Pons (tissue), 1 donor: ENCODE measurements at places on chromosomes 12 and 14.

GRCh38 chr12:3117591-3118015 is 40.4 kb downstream of the TSPAN9 start:
- DNase-seq, result no peak

GRCh38 chr12:119406308-119406707 is 71.8 kb downstream of the CCDC60 start:
- DNase-seq, result no peak

- DNase-seq, result no peak
These were observed 2.3 kb downstream of the LAG3 start for GRCh38 chr12:6774499-6775062.

DNA sequence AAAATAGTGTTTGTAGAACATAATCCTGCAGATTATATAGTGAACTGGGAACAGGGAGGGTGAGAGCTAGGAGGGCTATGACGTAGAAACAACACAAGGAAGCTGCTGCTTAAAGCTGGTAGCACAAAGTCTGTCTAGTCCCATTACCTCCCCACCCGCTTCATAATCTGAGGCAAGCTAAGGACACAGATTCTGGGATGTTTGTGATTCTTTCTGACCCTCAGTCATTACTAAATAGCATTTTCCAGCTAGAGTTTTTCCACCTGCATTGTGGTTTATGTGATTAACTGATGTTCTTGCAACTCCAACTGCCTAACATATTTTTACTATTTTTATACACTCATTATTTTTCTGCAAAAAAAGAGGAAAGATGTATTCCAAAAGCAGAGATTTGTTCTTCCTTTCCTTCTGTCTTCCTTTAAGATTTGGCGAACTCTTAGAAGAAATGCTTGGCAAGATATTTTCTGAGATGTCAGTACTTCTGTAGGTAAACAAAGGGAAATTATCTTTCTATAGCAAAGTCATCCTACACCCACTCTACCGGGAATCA is 293.2 kb upstream of the FAR2 start:
- DNase-seq, result no peak

- DNase-seq, result peak; percentile 82
These were observed 80.7 kb downstream of the KDM2B start for GRCh38 chr12:121499929-121500793.

- DNase-seq, result no peak
These were observed 311.6 kb upstream of the DIO2 start for GRCh38 chr14:80522936-80523335.

DNA sequence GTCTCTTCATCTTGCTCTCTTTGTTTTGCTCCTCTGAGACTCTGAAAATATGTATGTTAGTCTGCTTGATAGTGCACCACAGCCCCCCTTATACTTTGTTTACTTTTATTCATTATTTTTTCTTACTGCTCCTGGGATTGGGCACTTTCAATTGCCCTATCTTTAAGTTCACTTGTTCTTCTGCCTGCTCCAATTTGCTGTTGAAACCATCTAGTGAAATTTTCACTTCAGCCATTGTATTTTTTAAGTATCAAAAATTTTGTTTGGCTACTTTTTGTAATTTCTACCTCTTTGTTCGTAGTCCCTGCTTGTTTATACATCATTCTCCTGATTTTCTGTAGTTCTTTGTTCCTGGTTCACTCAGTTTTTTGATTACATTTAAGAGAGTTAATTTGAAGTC is 223.3 kb downstream of the SLC38A4 start:
- DNase-seq, result no peak

GRCh38 chr12:50050119-50050385 is 7.3 kb upstream of the ASIC1 start:
- no peak for DNase-seq

GRCh38 chr12:67797185-67797741 is 148.7 kb downstream of the DYRK2 start:
- no peak for DNase-seq

DNA sequence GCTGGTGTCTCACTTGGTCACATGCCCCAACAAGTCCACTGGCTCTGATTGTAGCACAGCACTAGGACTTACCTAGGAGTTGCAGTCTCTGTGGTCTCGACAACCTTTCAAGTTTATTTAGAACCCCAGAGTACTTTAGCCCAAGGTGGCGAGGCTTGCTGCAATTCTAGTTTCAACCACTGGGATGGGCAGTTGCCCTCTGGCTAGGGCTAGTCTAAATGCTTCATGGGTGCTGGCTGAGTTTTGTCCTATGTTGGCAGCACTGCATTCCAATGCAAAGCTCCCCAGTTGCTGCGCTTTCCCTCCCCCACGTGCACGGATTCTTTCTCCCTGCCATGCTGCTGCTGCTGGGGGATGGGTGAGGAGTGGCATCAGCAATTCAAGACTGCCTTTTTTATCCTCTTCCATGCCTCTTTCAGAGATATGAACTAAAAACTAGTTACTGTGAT is 207.9 kb downstream of the SYNE2 start:
- DNase-seq, result no peak

DNA sequence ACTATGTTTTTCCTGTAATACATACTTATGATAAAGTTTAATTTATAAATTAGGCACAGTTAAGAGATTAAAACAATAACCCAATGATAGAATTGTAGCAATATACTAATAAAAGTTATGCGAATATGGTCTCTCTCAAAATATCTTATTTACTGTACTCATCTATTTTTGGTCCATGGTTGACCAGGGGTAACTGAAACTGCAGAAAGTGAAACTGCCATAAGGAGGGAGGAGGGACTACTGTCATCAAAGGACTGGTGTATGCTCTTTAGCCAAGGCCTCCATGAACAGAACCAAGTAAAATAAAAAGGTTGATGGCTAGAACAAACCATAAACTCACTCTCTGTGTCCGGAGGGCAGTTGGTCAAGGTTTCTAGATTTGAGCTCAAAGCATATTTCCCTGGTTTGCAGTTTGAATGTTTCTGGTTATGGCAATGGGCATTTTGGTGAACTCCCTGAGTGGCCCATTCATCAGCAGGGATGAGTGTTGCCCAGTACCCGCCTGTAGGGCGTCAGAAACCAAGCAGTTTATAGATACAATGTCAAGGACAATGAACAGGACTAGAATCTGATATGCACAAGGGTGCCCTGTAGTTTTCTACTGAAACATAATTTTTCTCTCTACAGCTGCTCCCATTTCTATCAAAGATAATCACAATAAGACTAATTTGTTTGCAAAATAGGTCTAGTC is 19.8 kb downstream of the LEMD3 start:
- no peak for DNase-seq

DNA sequence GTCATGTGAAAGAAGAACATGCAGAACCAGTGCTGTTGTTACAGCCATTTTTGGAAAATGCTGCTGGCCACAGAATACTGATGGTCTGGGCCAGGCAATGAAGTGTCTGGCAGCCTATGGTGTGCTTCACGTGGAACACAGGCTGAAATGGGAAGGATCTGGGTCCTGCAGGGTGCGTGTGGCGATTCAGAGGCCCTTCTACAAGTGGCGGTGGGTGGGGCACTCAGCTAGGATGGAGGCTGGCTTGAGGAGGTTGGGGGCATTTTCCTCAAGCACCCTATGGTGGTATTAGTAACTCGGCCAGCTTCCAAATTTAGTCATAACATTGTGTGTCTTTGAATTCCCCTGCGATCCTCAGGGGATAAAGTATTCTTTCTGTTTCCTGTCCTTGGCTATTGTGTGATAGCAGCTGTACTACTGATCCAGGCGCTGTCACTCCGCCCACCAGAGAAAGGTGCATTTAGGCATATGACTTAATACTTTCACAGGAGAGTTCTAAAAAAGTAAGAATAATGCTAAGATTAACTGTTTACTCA is 9.2 kb upstream of the RAD52 start:
- DNase-seq, result no peak

- DNase-seq, result no peak
These were observed 15.7 kb downstream of the FAR2 start for GRCh38 chr12:29164477-29165393.

GRCh38 chr12:109673379-109673778 is 40.2 kb upstream of the FAM222A start:
- DNase-seq, result no peak

- DNase-seq, result no peak
These were observed 1116.5 kb upstream of the TMEM132C start for GRCh38 chr12:127150479-127150878.

GRCh38 chr14:96532632-96533031 is 30.4 kb downstream of the PAPOLA start:
- no peak for DNase-seq

DNA sequence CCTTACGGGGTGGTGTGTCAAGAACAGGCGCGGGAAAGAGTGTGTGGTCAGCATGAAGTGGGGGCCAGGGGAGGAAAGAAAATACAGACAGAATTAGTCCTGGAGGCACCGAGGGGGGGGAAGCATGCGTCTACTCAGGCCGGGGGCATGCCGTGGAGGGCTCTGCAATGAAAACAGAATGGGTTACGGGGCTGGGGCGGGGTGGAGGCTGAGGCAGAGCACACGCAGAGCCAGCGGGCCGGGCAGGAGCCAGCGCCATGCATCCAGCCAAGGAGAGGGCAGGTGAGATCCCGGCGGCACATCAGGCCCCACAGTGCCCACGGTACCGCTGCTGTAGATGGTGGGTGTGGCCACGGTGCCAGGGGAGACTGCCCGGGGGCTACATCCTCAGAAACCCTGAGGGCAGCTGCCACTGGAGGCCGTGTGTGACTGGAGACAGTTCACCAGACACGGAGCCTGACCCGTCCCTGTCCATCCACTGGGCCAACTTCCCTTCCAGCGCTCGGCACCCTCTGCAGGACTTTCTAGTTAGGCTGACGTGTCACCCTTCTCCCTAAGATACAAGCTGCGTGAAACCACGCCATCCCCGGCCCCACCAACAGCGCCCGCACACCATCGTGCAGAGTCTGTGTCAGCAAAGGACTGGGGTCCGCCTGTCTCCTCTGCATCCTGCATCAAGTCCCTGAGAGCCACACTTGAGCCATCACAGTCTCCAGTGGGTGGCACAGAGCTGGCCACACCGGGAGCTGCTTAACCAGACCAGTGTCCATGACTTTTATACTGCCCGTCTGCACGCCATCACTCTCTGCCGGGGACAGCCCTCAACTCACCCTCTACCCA is 87.4 kb downstream of the PIWIL1 start:
- DNase-seq, result no peak

GRCh38 chr12:57844709-57845477 is 1.6 kb downstream of the CTDSP2 start:
- DNase-seq, result peak; percentile 60

GRCh38 chr14:100263141-100263540 is 24.2 kb downstream of the YY1 start:
- no peak for DNase-seq

DNA sequence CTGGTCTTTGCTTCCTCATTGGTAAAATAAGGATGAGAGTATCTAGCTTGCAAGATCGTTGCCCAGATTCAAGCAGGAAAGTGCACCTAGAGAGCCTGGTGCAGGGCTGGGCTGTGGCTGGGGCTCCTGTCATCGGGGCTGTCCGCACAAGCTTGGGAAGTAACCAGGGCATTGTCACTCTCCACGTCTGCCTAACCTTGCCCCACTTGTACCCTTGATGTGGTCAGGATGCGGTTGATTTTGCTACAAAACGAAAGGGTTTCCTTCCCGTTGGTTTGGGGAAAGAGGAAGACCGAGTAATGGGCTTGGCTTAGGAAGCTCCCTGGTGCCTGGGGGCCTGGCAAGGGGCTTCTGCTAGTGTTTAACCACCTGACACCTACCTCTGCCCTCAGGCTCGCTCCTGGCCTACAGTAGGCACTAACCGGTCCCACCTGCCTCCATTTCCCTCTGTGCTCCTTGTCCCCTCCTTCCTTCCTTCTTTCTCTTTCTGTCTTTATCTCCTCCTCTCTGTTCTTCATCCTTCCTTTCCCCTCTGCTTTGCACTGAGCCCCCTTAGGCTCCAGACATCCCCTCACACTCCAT is 21.8 kb downstream of the MVK start:
- DNase-seq, result no peak

- DNase-seq, result peak; percentile 62
These were observed 162.1 kb downstream of the FUT8 start for GRCh38 chr14:65574611-65575010.

DNA sequence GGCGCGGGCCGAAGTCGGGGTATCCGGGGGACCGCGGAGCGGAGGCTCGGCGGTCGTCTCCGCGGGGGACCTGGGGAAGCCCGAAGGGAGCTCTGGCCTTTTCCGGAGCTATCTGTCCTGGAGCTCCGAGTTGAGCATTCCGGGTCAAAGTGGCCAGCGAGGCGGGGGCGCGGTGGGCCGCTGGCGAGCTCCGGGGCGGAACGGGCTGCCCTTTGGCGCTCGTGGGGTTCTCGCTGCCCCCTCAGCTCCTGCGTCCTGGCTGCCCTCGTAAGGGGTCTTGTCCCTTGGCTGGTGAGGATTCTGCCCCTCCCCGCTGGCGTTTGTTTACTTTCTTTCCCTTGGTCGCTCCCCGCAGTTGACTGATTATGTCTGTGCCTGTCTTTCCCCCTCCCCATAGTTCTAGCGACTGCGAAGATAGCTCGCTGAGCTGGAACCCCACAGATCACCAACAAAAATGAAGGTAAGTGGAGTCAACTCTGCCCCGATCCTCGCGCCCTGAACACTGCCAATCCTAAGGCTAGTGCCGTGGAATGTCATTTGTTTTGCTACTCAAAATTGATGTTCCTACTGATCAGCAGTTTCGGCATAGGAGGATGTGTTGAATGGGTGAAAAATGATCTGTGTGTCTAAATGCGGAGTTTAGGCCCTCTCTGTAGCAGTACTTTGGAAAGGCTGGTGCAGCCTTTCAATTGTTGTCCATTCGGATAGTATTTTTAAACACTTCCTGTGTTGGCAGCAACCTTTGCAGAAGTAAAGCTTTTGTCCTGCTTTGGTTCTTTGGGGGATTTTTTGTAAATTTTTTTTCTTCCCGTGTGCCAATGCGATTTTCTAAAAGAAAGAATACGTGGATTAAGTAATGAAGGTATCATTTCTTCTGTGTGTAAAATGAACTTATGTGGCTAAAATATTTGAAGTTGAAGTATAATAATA is 1.3 kb downstream of the ARID4A start:
- peak; percentile 35 for DNase-seq

DNA sequence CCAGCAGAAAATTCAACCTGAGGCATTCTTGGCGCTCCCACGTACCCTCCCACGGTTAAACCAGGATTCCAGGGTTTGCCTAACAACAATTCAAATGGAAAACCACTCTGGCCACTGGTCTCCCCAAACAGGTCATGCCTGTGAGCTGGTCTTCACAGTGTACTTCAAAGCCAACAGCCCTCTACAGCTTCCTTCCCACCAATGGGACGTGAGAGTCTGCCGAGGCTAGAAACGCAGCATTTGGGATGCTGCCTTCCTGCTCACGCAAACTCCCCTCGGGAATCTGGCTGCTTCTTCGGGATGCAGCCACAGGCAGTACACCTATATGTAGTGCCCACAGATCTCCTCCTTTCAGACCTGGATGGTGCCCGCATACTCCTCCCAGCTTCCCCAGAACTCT is 149.1 kb downstream of the KLHL28 start:
- DNase-seq, result no peak

- no peak for DNase-seq
These were observed 54.3 kb downstream of the DRAM1 start for GRCh38 chr12:101931498-101932326.

DNA sequence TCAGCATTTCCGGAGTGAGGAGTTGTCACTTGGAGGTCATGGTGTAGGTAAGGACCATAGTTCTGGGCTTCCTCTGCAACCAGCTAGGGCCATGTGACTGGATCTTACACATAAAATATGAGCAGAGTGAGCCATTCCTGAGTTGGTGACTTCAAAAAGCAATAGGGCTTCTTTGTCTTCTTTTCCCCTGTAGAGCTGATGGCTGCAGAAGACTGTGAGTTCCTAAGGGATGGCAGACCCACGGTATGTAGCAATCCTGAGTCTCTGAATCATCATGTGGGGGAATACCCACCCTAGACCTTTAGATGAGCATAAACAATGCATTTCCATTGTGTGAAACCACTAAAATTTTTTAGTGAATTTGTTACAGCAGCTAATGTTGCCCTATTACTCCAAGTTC is 151.1 kb upstream of the TBX3 start:
- no peak for DNase-seq

GRCh38 chr12:109523071-109523470 is 45.6 kb downstream of the UBE3B start:
- DNase-seq, result peak; percentile 42
